Foreskin keratinocyte (primary cell): ENCODE measurements at places on chromosomes 3 and 15. TPM values are rescaled to one million over a fixed set of nuclear protein-coding genes. Genes with fewer than 3 reads are reported as not detected.

- peak; percentile 33 for DNase-seq
These were observed 2.6 kb downstream of the ATP8B4 start for GRCh38 chr15:50116477-50116876.

DNA sequence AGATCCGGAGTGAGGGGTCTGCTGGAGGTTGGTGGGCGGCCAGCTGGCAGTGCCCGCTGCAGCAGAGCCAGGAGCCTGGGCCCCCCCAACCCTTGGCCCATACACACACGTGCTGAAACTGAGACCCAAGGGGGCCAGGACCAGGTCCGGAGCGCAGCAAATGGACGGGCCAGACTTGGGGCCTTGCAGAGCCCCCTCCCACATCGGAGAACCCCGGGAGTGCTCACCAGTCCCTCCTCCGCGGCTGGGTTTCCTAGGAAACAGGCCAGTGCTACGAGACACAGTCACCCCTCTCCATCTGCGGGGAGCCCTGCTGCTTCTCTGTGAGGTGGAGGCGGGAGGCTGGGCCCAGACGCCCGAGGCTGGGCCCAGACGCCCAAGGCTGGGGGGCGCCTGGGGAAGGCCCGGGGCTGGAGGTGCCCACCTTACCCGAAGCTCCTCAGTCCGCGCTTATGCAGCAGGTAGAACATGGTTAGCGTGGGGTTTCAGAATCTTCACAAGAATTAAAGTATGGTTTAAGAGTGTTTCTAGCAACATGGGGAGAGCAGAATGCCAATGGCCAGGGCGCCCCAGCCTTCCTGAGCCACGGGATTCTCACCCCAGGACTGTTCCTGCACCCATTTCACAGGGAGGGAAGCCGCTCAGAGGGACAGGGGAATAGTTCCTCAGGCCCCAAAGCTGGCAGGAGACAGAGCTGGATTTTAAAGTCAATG, 135.0 kb upstream of the PRR20G start:
- DNase-seq: no peak

DNA sequence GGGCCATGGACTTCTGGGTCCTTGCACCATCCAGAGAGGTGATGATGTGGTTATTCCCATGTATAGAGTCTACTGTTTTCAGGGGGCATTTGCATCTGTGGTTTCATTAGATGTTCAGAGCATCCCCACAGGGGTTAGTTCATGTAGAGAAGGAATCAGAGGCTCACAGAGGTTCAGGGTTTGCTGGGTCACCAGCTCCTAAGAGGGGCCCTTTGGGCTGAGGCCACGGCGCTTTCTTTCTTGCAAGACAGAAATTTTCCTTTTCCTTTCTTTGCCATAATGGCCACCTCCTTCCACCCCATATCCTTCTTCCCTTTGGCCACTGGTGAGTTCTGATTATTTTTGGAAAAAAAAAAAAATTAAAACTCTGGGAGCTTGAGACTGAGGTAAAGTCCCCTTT, 62.3 kb downstream of the APBA2 start:
- no peak for DNase-seq

GRCh38 chr3:139157161-139157932, 112.7 kb upstream of the PRR23C start:
- no peak for DNase-seq

GRCh38 chr3:140913728-140914127, 27.9 kb upstream of the SLC25A36 start:
- DNase-seq: no peak

- DNase-seq: no peak
These were observed 352.1 kb downstream of the SHQ1 start for GRCh38 chr3:72496051-72496670.

The CADM2 gene
- not detected in 2 replicates for total RNA-seq
